ENCODE measurements at places on chromosomes 7 and 10.

DNA sequence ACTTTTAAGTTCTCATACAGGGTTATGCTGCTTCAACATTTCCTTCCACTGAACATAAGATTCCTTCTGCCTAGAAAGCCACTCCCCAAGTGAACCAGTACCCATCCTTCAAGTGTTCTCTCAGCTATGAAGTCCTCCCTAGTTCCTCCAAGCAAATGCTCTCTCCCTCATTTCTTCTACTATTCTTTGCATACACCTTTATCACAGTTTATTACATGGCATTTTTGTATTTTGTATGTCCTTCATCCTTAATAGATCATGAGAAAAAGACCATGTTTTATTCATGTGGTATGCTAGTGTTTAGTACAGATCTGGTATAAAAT, 1.9 kb downstream of the SYPL1 start:
- DNase-seq, result no peak

- no peak for DNase-seq
These were observed 22.9 kb upstream of the NPS start for GRCh38 chr10:127526161-127526560.

DNA sequence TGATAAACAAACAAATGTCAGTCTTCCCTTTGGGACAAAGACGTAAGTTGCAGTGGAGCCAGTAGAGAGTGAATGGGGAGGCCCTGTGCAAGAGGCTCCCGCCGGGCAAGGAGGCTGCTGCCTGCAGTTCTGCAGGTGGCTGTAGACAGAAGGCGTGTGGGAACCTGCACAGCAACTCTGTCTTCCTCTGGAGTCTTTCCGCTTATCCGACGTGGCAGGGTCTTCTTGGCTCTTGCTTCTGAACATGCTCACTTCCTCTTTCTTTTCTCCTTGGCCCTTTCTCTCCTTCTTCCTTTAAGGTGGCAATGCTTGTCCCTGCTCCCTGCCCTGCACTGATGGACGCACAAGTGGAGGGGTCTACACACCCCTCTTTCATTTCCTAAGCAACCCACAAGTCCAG, 122.5 kb downstream of the HIPK2 start:
- no peak for DNase-seq

DNA sequence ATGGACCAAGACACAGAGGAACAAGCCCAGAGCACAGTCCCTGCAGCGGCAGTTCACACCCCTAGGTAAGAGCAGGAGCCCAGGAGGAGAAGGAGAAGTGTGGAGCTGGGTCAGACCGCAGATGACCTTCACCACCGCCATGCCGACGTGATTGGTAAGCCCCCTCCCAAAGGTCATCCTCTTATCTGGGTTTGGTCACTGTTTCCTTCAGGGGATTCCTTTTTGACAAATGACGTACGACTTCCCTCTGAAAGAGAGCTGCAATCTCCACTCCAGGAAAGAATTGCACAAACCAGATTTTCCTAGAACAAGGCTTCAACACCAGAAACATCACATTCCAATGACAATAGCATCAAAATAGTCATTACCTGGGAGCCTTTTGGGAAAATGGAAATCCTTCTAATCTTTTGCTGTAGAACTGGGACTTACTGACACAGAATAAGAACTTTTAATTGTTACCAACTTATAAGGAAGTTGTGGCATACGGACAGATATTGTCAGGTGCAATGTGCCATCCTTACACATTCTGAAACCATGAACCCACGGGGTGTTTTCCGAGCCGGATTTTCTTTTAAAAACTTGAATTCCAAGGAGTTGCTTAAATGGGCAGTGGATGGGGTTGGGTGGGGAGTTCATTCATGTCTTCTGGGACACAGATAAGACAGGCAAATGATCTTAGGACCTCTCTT, 20.8 kb upstream of the ADAM12 start:
- DNase-seq, result no peak

GRCh38 chr7:30479202-30480120, 877 bp upstream of the NOD1 start:
- peak; percentile 25 for DNase-seq

DNA sequence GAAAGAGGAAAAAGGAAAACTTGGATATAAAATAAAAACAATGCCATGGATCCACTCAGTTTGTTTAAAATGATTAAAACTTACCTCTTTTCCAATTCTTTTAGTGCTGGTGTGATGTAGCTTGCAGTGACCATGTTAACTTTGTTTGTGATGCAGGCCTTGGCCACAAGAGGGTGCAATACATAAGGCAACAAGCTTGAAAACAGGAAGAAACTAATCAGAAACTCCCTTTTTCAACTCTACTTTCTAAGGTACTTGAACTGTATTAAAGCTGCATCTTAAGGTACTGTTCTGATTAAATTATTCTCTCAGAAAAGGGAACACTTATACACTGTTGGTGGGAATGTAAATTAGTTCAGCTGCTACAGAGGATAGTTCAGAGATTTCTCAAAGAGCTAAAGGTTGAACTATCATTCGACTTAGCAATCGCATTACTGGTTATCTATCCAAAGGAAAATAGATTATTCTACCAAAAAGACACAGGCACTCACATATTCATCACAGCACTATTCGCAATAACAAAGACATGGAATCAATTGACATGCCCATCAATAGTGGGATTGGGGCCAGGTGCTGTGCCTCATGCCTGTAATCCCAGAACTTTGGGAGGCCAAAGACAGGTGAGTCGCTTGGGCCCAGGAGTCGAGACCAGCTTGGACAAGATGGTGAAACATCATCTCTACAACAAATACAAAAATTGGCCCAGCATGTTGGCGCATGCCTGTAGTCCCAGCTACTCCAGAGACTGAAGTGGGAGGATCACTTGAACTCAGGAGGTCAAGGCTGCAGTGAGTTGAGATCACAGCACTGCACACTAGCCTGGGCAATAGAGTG, 50.9 kb downstream of the AASS start:
- peak; percentile 25 for DNase-seq

DNA sequence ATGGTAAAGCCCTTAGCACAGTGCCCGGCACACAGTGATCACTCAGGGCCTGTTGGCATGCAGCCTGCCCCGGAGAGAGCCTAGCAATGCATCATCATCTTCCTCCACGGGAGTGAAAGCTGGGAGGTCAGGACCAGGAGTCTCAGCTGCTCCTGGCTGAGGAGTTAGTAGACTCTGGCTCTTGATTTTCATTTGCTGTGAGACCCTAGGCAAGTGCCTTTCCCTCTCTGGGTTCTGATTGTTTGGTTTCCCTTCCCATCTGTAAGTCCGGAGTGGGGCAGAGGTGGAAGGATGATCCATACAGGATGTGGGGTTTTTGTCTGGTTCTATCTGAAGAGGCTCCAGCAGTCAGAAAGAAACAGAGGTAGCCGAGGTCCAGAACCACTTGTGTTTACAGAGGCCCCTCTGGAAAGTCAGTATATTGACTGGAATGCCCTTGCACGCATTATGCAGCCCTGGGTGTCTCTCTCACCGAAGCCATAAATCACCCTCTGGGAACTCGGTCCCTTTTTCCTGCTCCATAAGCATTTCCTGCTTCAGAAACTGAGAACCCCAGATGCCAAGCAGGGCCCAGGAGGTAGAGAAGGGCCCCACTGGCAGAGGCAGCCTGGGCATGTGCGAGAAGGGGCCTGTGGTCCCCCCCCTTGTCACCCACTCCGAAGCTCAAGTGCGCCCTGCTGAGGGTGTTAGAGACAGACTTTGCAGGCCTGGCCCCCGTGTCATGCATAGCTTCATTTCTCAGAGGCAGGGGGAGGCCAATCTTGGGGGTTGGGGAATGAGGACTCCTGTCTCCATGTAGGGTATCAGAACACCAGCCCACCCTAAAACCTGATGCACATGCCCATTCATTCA, 8.5 kb downstream of the UNC5B start:
- DNase-seq, result no peak

- no peak for DNase-seq
These were observed 789.9 kb downstream of the PCDH15 start for GRCh38 chr10:54011117-54011516.

- no peak for DNase-seq
These were observed 9.0 kb downstream of the AGAP3 start for GRCh38 chr7:151095123-151095797.

DNA sequence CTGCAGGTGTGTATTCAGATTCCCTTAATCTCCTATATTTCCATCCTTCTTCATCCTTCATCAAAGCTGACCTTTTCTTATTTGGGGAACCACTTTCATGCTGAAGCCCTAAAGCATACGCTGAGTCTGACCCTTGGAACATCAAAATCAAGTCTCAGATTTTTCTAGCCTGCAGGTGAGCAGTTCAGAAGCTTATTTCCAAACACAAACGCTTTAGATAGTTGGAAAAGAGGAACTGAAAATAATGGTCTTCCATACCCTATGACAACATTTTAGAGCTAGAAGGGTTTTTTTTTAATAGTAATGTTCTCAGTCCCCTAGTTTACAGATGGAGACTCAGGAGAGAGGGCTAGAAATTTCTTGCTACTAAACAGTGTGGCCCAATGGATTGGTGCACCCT, 1.6 kb upstream of the AGK start:
- no peak for DNase-seq

DNA sequence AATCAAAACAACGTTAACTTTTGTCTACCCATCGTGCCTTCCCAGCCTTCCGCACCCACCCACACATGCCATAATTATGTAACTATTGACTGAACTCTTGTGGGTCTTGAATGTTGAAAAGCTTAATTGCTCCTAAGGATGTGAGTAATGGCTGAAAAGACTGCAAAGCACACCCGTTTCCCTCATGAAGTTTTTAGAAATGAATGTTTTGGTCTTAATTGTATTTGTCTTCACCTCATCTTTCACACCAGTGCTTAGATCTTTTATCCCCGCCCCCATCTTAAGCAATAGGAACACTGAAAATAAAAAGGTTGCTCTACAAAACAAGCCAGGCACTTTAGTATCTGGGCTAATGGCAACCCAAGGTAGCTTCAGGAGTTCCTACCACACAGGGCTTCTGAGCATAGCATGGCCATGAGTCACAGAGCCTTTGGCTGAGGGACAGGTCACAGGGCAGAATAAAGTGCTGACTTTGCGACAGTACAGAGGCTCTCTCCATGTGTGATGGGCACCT, 690.5 kb downstream of the PARD3 start:
- DNase-seq, result no peak

DNA sequence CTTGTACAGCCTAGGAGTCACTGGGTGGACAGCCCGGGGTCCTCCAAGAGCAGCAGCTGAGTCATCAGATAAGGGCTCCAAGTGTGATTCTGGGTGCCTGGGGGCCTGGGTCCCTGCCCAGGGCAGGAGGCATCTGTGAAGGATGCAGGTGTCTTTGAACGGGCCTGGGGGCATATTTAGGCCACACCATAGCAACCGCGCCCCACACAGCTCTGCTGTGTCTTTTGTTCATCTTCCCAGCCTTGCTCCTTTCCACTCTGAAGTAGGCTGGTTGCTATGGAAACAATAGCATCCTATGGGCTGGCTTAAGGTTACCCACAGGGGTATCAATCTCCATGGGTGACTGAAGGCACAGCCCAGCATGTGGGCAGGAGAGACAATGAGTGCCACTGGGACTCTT, 324.7 kb downstream of the TCERG1L start:
- DNase-seq, result no peak

All from activated T-helper 1 cell treated with anti-CD3 and anti-CD28 coated beads, Interleukin-12 subunit alpha, Interleukin-12 subunit beta, Interleukin-2, Interleukin-4 antibody, amounts not matched to agents 30 ng/mL and 10 ng/mL and 1 ng/mL, durations not matched to agents 14 hours and 24 hours and 36 hours (primary cell).